ENCODE measurements at places on chromosomes 16 and 17.
A peak's percentile ranks its signal among the peaks of the same experiment; 100 is the strongest.

GRCh38 chr16:88599825-88600538 lies 29.8 kb downstream of the ZC3H18 start:
- no peak for DNase-seq

DNA sequence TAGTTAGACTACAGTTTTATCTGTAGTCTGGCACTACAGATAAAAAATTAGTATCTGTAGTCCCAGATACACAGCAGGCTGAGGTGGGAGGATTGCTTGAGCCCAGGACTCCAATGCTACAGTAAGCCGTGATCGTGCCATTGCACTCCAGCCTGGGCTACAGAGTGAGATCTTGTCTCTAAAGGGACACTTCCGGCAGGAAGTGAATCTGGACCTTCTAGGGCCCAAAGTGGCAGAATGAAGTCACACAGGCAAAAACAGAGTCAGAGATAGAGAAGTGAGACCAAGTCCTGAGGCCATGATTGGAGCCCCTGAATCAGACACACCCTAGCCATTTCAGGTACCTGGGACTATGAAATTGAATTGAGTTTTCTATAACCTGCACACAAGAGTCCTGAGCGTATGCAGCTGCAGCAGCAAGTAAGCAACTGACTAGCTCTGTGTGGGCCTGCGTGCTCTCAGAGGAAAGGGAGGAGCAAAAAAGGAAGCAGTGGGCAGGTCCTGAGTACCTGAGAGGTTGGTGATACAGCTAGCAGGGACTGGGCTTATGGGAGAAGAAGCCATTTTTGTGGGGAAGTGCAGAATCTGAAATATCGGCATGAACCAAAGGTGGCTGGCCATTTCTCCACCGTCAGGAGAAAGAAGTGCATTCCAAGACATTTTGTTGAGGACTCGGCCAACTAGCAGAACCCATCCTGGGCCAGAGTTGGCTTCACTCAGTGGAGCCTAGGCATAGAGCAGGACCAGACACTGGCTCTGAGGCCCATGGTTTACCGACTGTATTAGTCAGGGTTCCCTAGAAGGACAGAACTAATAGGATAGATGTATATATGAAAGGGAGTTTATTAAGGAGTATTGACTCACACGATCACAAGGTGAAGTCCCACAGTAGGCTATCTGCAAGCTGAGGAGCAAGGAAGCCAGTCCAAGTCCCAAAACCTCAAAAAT lies 27.2 kb upstream of the BRD7 start:
- no peak for DNase-seq

DNA sequence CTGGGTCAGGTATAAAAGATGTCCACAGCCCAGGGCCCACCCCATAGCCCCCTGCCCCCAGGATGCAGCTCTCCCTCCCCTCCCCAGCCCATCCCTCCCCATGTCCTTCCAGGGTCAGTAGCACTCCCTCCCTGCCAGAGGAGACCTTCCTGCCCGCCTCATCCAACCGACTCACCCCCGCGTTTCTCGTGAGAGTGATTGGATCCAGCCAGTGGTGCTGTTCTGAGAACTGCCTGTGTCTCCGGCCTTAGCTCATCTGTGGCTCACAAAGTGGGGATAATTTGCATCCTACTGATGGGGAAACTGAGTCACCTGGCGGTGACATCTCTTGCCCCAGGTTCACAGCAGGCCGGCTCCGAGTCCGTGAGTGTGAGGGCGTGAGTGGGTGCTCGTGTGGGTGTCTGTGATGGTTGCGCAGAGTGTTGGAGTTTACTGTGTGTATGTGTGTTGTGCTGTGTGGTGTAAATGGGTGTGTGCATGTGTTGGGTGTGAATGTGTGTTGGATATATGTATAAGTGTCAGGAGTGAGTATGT lies 90.7 kb upstream of the GSE1 start:
- DNase-seq = no peak

- DNase-seq = no peak
Measured at GRCh38 chr16:89141884-89142267, 29.7 kb upstream of the CDH15 start.

DNA sequence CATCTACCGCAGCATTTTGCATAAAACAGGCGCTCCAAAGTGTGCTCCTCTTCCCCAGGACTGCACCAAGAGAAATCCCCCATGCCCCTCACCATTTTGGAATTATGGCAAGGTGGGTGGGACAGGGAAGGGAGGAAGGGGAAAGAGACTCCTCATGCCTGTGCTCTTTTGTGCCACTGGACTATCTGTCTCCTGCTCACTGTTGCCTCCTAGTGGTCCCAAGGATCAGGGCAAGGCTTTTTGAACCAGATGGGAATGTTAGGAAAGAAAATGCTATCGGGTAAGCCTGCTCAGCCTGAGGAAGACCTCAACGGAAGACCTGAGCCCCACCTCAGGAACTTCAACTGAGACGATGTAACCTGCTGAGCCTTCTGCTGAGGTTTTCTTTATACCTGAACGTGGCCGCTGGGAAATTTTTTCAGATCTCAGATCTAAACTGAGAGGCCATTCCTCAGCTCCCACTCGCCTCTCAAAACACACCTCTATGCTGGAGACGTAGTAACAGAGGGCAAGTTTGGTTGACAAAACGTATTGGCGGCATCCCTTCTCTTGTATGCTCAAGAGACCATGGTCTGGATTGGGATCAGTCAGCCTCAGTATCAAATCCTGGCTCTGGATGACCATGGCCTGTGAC lies 58.3 kb downstream of the SPACA3 start:
- peak; percentile 2 for DNase-seq

Measured in activated CD8-positive, alpha-beta memory T cell treated with anti-CD3 and anti-CD28 coated beads for 4 hours (primary cell).